CD4-positive, alpha-beta T cell treated with Interleukin-6 at 100 ng/mL for 8 hours (primary cell): ENCODE measurements at places on chromosomes 5 and 9.

DNA sequence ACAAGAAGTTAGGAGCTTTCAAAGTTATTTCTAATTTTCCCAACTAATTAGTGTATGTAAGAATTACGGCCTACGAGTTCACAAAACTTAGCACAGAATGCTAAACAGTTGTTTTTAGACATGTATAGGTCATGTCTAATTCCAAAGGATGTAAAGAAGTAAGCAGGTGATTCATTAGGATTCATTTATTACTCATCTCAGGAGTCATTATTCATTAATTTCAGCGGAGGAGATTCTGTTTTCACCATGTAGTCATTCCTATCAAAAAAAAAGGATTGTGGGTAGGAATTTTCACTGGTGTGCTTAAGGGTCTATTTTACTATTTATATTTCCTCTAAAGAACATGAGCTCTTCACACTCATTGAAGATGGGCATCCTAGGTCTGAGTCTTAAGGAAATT is 532.2 kb downstream of the ACTL7B start:
- no peak for DNase-seq

- DNase-seq, result no peak
Observed at GRCh38 chr5:9335269-9335668, 210.6 kb downstream of the SEMA5A start.

DNA sequence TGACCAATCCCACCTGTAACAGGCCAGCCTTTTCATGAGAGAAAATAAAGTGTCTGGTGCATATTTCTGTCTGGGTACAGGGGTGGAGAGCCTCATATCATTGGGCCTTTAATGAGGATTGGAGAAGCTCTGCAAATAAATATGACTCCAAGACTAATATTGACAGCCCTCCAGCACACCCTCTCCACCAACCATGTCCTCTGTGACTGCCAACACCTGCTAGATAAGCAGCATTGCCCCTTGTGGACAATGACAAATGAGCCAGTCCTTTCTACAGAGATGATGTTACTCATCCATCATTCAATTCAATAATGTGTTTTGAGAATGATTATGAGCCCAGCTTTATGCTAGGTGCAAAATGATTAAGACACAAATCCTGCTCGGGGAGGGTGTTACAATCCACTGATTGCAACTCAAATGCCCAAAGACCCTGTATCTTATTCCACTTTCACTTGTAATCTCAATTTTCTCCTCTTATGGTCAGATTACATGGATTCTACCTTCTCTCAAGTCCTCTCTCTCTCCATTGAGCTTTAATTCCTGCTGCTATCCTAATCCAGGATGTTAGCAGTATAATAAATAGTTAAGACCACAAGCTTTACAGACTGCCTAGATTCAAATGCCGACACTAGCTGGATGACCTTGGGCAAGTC is 2.1 kb upstream of the GFRA3 start:
- no peak for DNase-seq

DNA sequence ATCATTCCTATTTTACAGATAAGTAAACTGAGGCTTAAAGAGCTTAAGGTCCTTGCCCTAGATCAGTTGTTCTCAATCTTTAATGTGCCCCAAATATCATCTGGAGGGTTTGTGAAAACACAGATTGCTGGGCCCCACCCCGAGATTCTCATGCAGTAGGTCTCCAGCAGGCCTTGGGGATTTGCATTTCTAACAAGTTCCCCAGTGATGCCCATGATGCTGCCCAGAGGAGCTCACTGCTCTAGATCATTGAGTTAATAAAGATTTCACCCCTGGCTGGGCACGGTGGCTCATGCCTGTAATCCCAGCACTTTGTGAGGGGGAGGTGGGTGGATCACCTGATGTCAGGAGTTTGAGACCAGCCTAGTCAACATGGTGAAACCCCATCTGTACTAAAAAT is 42.8 kb upstream of the RAD23B start:
- DNase-seq, result no peak

DNA sequence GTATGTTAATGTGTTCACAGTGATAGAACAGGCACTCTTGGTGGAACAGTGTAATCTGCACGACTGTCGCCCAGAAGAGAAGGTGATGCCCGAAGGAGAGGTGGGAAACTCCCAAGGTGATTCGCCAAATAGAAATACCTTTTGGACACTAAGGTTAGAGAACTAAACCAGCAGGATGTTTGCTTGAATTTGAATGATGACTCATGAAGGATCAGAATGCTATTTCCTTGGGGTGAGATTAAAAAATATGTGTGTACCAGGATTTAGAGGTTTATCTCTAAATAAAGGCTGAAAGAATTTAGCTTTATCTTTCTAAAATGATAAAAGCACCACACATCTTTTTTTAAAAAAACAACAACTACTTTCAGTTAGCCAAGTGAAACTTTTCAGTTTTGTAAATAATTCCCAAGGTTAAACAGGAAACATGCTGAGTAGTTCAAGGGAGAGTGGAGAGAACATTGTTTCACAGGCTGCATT is 297.4 kb upstream of the TAS2R1 start:
- no peak for DNase-seq

GRCh38 chr9:27888661-27889295 is 315.5 kb upstream of the C9orf72 start:
- DNase-seq, result no peak

DNA sequence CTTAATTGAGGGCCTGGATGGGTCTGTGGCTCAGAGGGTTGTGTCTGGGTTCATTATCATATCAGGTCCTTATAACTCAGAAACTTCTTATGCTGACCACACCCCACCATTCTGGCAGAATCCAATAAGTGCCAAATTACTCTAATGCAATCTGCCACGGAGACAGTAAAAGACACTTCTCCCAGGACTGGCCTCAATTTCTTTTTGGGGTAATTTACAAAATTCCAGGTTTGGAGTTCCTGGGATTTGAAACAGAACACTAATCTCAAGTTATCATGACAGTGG is 187.8 kb downstream of the GNAQ start:
- no peak for DNase-seq

DNA sequence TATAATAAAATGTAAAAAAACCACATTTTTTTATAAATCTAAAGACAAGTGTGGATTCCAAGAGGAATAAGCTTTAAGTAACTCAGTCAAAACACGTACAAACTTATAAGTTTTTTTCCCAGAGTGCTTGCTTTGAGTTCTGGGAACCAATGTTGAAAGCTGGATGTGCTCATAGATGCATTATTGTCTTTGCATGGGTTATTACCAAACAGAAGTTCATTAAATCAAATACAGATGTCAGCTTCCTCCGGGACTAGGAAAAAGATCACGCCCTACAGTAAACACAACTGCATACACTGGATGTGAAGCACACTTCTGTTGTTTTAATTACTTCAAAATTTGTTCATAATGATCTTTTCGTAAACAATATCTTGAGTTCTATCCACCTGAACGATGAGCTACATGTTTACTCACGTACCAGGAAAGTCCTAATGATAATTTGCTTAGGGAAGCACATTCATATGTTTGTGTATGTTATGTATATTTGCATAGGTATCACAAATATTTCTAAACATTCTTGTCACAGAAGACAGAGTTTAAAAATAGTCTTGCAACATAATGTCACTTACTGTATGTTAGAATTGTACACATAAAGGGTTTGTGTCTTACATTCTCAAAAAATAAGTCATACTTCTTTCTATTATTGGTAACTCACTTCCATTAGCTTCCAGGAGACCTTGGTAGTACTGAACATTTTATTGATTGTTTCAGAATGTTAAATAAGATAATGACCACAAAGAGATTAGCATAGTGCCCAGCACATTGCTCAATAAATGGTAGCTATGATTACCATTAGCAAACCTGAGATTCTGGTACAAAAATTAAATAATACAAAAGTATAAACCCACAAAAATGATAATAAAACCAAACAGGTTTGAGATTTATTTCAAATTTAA is 427.4 kb downstream of the CETN3 start:
- no peak for DNase-seq

GRCh38 chr9:75088646-75089372 is 495 bp downstream of the OSTF1 start:
- no peak for DNase-seq

DNA sequence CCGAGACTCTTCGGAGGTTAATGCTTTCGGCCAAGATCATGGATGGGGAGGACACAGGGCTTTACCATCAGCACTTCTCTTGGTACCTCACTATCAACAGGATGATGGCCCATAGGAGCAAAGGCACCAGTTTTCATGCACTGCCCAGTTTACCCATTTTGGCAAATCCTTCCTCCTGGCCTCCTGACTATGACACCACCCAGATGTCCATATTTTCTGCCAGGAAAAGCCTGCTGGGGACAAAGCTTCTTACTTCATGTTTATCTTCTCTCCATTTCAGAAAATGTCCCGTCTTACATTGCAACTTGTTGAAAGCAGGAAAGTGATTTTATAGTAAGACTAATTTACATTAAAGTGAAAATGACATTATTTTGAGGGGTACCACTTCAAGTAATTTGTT is 61.4 kb upstream of the GAS1 start:
- DNase-seq, result no peak

- no peak for DNase-seq
Observed at GRCh38 chr5:52893863-52894262, 95.3 kb upstream of the ITGA2 start.

DNA sequence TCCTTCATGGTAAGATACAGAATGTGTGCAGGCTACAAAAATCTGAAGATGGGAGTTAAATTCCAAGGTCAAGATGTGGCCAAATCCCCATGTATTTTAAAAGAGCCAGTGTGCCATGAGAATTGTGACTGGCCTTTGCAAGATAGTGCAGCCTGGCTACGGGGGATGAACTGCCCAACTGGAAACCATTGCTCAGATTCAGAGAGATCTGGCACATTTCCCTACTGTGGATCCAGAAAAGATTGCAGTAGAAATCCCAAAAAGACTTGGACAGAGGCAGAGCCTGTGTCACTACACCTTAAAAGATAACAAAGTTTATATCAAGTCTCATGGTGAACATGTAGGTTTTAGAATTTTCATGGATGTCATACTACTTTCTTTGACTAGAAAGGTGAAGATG is 26.2 kb downstream of the SLC12A2 start:
- no peak for DNase-seq

- no peak for DNase-seq
Observed at GRCh38 chr5:116543501-116543900, 31.1 kb downstream of the SEMA6A start.

- no peak for DNase-seq
Observed at GRCh38 chr5:172168311-172168710, 19.7 kb downstream of the STK10 start.

DNA sequence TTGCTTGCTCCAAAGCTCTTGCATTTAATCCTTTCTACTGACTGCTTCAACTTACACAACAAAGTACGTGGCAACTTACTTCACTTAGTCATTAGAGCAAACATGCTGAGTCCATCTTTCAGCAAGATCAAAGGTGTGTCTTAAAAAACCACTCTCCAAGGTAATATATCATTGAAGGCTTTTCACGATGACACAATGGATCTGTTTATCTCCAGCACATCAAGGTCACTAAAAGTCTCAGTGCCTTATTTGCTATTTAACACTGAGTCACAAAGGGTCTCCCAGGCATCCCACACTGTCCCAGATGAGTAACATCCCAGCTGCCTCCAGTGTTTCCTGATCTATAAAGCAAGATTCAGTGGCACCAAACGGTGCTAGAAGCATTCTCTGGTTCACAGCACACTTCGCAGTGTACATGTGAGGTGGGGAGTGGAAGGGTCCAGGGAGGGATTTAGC is 3.7 kb upstream of the CLK4 start:
- no peak for DNase-seq

DNA sequence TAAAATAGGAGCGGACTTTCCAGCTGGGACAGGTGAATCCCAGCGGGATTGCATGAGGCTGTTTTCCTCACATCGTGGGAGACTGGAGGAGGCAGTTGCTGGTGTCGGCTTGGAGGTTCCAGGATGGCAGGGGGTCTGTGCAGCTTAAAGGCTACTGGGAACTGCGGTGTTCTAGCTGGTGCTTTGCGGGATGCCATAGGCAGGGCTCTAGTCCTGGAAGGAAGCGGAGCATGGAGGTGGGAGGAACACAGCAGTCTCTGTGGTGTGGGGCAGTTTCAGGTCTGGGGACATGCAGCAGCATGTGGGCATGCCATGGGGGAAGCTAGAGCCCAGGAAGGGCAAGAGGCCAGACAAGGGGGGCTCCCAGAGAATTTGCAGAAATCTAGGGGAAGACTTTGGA is 141.5 kb downstream of the NSG2 start:
- DNase-seq, result no peak

GRCh38 chr5:158152136-158152535 is 293.2 kb upstream of the CLINT1 start:
- DNase-seq, result no peak

GRCh38 chr5:155434681-155435080 is 421.1 kb downstream of the KIF4B start:
- DNase-seq, result no peak

GRCh38 chr9:754150-754931 is 87.2 kb upstream of the DMRT1 start:
- DNase-seq, result no peak

GRCh38 chr5:174436750-174437149 is 287.6 kb upstream of the MSX2 start:
- no peak for DNase-seq

DNA sequence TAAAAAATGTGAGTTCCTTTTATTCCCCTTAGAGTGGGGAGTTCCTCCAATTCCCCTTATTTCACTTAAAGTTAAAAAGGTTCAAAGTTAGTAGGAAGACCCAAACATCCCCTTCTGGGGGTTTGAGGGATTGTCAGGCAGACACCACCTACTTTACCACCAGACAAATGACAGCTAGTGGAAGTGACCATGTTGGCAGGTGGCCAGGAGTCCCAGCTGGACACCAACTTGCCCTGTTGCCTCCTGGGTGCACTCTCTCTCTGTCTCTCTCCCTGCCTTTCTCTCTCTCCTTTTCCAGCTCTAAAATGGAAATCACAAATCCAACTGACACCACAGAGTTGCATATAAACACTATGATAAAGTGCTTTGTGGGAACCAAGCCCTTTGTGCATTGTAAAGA is 307.7 kb upstream of the TLE4 start:
- no peak for DNase-seq

DNA sequence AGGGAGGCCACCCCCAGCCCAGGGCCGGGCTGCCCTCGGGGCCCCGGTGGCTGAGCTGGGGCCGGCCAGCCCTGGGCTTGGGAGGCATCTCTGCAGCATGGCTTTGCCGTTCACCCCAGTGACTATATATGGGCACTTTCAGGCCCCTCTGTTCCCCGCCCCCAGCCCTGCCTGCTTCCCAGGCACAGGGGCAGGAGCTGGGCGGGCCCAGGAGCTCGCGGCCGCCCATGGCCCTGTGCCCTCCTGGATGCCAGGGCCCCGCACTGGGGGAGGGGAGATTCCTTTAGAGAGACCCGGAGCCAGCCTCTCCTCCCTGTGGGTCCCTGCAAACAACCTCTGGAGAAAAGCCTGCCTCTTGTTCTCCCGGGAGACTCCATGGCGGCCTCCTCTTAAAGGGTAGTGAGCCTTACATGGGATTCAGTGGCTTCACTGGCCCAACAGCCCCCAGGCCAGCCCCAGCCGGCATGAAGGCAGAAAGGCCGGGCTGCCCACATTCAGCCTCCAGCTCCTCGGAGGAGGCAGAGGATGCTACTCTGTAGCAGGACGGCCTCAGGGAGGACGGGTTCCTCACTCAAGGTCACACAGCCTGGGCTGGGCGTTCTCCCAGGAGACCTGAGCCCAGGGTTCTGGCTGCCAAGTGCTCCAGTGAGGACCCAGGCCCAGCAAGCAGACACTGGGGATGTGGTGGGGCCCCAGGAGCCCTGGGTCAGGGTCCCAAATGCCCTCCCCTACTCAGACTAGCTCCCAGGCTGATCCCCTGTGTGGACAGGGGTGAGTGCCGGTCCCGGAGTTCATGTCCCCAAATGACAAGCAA is 4.1 kb downstream of the NACC2 start:
- DNase-seq, result no peak

GRCh38 chr9:19701991-19702390 is 86.8 kb downstream of the SLC24A2 start:
- no peak for DNase-seq

- DNase-seq, result no peak
Observed at GRCh38 chr5:82513738-82514137, 235.6 kb upstream of the RPS23 start.
